Neural crest cell (in vitro differentiated cells): ENCODE measurements at places on chromosomes 12 and 14.

- peak; percentile 71 for DNase-seq
These were observed 323 bp downstream of the VTI1B start for GRCh38 chr14:67674139-67674479.

DNA sequence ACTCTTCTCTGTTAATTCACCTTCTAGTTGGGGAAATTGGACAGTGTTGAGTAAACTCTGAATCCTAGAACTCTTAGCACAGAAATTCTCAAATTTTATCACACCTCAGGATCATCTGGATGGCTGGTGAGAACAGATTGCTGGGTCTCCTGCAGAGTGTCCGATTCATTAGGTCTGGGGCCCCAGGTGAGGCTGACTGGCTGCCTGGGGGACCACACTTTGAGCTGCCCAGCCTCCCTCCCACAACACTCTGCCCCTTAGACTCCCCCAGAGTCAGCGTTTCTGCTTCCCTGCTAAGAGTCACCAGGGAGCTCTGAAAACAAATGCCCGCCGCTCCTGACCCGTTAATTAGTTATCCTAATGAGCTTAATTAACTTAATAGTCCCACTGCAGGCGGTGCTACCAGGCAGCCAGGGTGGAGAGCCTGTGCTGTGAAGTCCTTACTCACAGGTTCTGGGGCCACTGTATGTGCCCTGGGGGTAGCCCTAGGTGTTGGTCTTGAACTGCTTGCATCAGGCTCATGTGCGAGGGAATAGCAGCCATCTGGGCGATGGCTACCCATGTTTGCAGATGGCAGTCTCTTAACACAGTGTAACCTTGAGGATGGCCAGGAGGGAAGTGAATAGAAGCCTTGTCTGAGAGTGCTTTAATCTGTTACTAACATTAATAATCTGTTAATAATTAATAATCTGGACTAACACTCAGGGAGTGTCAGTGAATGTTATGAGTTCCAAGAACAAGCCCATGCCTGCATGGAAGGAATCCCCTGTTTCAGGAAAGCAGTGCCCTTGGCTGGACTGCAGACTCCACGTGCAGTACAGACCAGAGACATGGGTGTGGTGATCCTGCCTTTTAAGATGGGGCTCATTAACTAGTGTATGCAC is 35.6 kb downstream of the AACS start:
- DNase-seq, result no peak

- DNase-seq, result no peak
These were observed 49.3 kb upstream of the PLEKHG3 start for GRCh38 chr14:64654901-64655300.

DNA sequence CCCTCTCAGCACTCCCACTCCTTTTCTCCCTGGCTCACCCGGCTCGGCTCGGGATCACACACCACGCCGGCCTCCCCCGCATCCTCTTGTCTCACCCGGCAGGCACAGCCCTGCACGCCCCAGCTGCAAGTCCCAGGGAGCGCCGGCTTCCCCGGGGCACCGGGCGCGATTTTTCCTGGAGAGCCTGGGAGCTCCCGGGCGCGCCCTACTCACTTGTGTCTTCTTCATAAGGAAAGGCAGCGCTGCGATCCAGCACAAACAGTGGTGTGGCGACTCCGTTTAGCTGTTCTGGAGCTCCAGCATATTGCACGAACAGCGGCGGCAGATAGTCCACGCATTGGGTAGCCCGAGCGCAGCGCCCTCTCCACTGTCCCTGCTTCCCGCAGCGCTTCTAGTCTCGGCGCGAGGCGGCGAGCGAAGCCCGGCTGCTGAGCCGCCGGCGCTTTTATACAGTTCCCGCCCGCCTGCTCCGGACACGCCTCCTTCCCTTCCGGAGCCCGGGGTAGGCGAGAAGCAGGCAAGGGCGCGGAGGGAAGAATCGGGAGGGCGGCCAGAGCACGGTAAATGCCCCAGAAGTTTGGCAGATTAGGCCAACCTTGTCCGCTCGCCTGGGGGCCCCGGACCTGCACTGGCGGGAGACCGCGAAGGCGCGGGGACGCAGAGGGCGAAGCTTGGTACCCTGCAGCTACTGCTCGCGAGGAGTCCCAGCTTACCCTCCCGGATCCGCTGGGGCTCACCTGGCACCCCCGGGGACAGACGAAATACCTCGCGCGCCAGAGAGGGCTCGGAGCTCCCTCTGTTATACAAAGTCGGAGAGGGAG is at the start of gene KITLG:
KITLG (minus strand) TSS at position 421 of the 821 bp plus-strand sequence; CDS start at position 228, 193 bp downstream.
- DNase-seq, result peak; percentile 80

DNA sequence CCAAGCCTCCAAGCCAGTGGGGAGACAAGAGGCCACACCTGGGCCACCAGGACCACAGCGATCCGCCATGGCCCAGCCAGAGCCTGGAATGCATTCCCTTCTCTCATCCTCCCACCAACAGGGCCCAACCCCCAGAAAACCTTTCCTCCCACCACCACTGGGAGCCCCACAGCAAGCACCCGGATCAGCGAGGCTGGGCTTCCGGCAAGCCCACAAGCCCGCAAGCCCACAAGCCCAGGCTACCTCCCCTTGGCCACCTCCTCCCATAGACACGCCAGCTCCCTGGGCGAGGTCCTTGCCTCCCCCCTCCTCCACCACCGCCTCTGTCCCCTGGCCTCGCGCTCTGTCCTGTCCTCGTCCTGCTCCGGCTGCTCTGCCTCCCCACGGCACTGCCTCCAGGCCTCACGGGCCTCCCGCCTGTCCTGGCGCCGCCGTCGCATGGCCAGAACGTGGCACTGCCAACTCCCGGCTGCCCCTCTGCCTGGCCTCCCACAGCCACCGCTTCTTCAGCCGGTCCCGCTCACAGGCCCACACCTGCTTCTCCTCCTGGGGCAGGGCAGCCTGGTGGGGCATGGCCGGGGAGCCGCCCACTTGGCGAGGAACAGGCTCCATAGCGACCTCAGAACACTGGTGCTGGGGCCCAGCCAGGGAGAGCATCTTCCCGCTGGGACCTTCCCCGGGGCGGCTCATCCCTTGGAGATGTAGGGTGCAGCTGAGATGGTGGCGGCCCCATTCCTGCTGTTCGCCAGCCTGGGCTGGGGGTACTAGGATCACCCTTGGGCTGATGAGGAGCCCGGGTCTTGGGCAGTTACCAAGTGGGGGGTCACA is 5.6 kb downstream of the CDK2AP1 start:
- DNase-seq, result no peak

GRCh38 chr14:23577004-23577681 is 1.4 kb downstream of the JPH4 start:
- DNase-seq, result no peak

- no peak for DNase-seq
These were observed 221.7 kb downstream of the BCL11B start for GRCh38 chr14:99050309-99050708.

DNA sequence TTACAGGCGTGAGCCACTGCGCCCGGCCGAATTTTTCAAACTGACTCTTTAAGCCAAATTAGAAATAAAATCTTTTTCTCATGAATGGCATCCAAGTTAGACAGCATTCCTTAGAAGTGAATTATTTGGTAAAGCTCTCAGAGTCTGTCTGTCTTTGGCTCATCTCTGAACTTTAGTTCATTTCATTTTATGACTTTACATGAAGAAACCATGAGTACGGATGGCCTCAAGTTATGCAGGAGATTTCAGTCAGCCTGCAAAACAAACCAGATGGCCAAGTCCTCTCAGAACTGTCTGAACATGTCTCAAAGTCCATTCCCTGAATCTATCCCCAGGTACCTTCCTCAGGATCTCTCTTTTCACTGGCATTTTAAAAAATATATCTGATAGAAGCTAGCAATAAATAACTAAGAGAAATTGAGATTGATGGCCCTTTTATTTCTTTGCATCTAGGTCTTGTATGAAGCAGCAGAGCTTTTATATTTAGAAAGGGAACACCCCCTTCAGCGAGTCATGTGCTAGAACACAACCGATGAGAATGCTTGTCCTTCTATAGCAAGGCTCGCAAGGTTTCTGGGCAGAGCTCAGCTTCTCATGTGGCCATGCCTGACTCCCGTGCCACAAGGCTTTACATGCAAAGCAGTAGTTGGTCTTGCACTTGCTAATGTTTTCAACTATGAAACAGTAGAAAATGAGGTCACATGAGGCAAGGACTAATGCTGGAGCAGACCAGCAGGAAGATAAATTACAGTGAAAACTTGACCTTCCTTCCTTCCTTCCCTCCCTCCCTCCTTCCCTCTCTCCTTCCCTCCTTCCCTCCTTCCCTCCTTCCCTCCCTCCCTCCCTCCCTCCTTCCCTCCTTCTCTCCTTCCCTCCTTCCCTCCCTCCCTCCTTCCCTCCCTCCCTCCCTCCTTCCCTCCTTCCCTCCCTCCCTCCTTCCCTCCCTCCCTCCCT is 125.0 kb downstream of the AKAP6 start:
- DNase-seq, result no peak

DNA sequence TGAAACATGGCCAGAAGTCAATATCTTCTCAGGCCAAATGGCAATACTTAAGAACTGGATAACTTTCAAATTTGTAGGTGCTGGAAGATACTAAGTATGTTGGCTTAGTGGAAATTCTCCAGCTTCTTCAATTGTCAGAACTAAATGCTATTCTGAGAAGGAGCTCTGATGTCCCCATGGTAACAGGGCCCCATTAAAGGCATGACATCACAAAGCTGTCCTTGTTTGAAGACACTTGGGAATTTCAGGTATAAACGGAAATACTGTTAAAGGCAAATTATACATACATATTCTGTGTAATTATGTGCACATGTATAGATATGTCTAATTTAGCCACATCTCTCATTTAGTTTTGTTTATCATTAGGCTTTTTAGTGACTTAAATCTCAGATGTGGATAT is 210.0 kb upstream of the SEL1L start:
- no peak for DNase-seq

DNA sequence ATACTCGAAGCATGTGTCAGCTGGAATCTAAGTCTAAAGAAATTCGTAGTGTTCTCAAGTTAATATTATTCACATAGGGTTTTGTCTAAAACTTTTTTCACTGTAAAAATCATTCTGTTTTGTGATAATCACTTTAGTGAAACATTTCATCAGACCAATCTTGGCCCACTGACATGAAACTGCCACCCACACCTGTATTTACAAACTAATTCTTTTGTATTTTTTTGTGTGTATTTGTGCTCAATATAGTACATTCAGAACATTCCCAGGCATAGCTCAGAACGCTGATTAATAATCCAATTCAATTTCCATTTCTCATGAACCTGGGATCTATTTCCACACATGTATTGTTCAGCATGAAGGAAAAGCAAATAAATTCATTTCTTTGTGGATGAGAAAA is 191.7 kb downstream of the RASSF9 start:
- no peak for DNase-seq

GRCh38 chr12:55624056-55624455 is 12.6 kb upstream of the OR10P1 start:
- DNase-seq, result no peak
